Left lung (tissue), 14 donors: ENCODE measurements at places on chromosomes 4 and X. TPM values are rescaled to one million over a fixed set of nuclear protein-coding genes. Genes with fewer than 3 reads are reported as not detected.
A peak's percentile ranks its signal among the peaks of the same experiment; 100 is the strongest.

DNA sequence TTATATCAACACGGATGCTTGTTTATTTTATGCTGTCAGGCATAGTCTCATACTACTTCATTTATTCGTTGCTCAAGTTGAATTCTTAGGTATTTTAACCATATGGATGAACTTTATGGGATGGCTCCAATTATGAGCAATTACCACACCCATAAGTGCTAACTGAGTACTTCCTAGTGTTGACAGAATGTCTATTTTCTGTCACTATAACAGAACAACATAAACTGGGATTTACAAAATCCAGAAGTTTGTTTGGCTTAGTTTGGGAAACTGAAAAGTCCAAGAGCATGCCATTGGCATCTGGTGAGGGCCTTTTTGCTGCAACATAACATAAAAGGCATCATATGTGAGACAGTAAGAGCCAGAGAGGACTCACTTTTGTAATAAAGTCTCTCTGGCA, 21.0 kb downstream of the SULT1E1 start:
- DNase-seq = no peak

GRCh38 chrX:21806691-21807090, 32.7 kb upstream of the MBTPS2 start:
- DNase-seq = no peak

DNA sequence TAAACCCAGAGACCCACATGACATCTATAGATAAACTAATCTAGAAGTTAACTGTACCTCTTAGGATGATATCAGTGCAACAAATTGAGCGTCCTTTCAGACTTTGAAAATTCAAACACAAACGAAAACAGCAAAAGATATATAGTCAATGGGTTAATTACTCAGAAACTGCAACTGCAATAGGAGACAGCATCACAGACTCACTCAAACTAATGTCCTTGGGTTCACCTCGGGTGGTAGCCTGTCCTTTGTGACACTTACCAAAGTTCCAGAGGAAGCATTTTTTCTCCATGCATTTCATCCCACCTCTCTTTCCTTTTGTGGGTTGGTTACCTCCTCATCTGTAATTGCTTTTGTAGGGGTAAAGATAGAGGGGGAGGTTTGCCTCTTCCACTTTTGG, 9.7 kb downstream of the GC start:
- no peak for DNase-seq

GRCh38 chr4:81508411-81509185, 36.9 kb upstream of the RASGEF1B start:
- no peak for DNase-seq

DNA sequence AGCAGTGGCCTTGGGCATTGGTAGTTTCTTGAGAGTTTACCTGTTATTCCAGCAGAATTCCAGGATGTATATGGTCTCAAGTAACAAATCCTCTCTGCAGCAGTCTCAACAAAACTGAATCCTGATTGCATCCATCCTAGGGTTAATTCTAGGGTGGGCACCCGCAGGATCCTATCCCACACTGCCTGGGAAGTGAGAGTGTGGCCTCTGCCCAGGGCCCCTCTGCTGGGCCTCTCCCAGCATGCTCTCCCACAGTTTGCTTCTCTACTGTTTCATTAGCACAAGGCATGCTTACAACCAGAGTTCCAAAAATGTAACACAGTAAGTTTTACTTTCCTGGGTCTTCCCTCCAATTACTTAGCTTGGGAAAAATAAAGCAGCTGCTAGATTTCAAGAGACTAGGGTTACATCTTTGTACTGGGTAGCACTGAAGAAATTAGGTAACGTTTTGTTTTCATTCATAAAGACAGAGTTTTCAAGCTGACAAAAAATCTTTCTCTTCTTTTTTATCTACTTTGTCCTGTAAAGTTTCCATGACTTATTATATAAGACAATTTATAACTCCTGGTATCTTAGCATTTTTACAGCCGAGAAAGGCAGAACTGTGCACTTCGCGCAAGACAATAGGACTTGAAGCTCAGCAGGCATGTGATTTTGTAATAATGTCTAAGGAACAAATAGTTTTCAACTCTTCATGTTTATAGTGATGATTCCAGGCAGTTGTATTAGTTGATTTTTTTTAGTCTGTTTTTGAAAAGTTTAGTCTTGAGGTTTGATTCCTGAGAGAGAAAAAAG, 131.2 kb upstream of the PCDH18 start:
- DNase-seq = no peak

- no peak for DNase-seq
Observed at GRCh38 chrX:103839404-103839803, 7.3 kb upstream of the RAB9B start.

DNA sequence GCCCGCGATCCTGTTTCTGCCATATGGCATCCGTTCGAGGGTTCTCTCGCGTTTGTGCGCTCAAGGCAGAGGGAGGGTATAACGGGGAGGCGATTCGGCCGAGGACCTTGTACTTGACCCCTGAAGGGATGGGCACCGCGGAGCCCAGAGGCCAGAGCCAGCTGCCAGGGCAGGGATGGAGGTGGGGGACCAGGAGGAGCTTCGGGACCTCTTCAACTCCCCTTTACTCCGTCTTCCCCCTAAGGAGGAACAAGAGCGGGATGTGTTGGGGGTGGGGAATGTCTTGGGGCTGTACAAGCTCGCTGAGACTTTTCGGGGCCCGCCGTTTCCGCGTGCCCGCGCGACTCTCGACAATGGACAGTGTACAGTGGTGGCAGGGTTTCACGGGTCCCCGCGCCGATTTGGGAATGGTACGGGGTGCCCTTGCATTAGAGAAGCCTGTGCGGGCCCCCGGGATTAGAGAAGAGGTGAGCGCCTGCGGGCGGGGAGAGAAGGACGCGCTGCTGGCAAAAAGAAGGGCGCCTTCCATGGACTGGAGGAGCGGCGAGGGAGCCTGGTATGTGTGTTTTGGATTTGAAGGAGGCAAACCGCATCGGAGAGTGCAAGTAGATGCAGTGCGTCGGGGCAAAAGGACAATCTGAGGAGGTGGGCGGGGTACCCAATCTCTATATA, 760 bp downstream of the UGT8 start:
- peak; percentile 53 for DNase-seq

DNA sequence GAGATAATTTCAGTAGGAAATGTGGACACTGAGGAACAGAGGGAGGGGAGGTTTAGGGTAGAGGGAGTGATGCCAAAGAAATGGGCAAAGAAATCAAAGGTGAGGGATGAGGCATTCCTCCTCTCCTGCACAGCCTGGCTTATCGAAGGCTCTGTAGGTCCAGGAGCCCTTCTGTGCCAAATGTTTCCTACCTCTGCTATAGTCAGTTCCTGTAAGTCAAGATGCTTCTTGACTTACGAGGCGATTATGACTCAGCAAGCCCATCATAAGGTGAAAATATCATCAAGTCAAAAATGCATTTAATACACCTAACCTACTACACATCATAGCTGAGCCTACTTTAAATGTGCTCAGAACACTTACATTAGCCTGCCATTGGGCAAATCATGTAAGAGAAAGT, 60.0 kb upstream of the ARHGAP24 start:
- DNase-seq = no peak

- no peak for DNase-seq
Observed at GRCh38 chr4:38160487-38161207, 200.4 kb downstream of the PTTG2 start.

DNA sequence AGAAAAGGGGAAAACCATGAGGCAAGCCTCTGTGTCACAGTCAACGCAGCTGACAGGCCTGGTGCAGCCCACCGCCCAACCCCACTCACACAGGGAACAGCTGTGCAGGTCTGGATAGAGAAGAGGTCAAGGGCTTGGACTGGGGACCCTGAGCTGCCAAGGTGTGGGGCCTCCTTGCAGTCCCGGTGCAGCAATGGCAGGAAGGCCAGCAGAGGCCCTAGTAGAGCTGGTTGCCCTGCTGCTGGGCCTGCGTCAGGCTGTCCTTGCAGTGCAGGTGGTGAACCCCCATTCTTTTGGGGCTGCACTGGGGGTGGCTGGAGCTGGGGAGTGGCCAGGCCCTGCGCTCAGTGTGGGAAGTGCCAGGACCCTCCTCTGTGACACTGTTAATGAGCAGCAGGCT, 482.0 kb downstream of the SMARCA1 start:
- DNase-seq = no peak

DNA sequence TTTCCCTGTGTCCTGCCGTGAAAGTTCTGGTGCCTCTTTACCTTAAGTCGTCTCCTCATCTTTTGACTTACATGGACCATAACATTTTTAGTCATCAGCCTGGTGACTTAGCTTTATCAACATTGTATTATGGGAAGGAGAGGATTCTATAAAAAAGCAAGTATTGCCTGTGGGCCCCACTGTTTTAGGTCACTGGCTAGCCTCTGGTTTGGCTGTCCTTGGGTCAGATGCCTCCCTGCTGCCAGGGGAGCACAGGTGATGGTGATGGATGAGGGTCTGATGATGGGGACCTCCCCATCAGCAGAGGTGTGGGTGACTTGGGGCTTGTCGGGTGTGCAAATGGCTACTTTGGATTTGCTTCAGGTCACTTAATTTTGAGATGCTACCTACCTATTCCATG, 51.8 kb downstream of the FAM193A start:
- DNase-seq = no peak

- DNase-seq = no peak
Observed at GRCh38 chrX:84216881-84217280, 28.9 kb upstream of the RPS6KA6 start.

- no peak for DNase-seq
Observed at GRCh38 chr4:186840222-186840701, 116.6 kb upstream of the FAT1 start.

DNA sequence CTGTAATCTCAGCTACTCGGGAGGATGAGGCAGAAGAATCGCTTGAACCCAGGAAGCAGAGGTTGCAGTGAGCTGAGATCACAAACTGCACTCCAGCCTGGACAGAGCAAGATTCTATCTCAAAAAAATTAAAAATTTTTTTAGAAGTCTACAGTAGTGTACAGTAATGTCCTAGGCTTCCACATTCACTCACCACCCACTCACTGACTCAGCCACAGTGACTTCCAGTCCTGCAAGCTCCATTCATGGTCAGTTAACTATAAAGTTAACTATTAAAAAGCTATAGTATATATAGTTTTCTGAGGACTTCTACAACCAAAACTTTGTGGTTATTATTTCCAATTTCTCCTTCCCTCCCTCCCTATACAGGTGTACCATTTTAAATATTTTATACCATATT, 34.7 kb upstream of the NEUROG2 start:
- DNase-seq = no peak

DNA sequence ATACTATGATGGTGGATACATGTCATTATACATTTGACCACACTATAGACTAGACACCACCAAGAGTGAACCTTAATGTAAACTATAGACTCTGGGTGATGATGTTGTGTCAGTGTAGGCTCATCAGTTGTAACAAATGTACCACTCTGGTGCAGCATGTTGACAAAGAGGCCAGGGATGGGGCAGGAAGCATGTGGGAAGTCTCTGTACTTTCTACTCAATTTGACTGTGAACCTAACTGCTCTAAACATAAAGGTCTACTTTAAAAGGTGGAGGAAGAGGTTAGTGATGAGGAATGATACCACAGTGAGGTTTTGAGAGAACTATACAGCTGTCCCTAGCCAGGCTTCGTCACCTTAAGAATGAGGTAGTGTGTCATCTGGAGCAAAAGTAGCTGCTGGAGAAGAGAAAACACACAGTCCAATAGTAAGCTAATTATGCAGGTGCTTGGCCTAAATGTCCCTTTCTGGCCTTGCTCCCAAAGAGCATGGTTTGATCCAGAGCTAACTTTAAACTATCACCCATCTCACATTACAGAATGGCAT, 38.4 kb downstream of the GRSF1 start:
- DNase-seq = no peak

DNA sequence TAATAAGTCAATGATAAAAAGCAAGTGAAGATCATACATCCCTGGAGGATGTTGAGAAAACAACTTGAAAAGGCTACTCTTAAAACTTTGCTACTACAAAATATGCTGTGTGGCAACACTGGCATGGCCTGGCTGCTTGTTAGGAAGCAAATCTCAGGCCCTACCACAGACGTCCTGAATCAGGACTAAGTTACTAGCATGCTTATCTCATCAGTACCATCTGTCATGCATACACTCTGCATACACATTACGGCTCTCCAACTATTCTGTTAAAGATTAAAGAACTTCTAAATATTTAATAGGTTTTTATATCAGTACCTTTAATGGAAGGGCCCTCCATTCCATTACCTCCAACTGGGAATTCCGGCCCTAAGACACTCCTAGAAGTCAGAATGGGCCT, 8.2 kb downstream of the PAPSS1 start:
- DNase-seq = no peak

- peak; percentile 78 for DNase-seq
Observed at GRCh38 chr4:105147553-105148161, 981 bp downstream of the TET2 start.

- no peak for DNase-seq
Observed at GRCh38 chr4:100379583-100380105, 138.2 kb downstream of the EMCN start.

DNA sequence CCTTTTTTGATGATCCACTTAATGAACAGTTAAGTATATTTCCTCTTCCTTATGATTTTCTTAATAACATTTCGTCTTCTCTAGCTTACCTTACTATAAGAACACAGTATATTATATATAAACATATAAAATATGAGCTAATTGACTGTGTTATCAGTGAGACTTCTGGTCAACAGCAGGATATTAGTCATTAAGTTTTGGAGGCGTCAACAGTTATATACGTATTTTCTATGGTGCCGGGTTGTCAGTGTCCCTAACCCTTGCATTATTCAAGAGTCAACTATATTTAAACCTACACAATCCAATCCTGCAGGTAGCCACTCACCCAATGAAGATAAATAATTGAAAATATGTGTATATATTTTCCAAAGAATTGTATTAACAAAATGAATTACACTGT, 88.0 kb downstream of the NR3C2 start:
- no peak for DNase-seq

DNA sequence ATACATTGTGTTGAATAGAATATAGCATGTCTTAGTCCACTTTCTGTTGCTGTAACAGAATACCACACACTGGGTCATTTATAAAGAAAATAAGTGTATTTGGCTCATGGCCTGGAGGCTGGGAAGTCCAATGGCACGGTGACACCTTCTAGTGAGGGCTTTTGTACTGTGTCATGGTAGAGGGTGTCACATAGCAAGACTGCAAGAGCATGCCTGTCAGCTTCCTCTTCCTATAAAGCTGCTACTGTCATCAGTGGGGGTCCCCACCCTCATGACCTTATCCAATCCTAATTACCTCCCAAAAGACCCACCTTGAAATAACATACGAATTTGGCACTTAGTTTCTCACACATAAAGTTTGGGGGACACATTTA, 193.2 kb downstream of the PTTG2 start:
- no peak for DNase-seq

Gene NDNF
- polyA plus RNA-seq = 231 TPM

Gene MAMLD1
- polyA plus RNA-seq = 18.4 TPM

Gene PPP2R2C
- 0.29 TPM for polyA plus RNA-seq

Gene ESX1
- not detected for polyA plus RNA-seq

Gene HTN1
- 0.06 TPM for polyA plus RNA-seq
